ENCODE measurements at places on chromosomes 7 and 10.

- DNase-seq = no peak
Measured at GRCh38 chr7:30514776-30515175, 10.1 kb upstream of the GGCT start.

GRCh38 chr10:70652761-70653657, 19.3 kb upstream of the ADAMTS14 start:
- no peak for DNase-seq

GRCh38 chr7:70040051-70040450, 441.8 kb downstream of the AUTS2 start:
- DNase-seq = no peak

- no peak for DNase-seq
Measured at GRCh38 chr10:103083977-103084320, 109.1 kb downstream of the NT5C2 start.
